ENCODE measurements at places on chromosomes 2 and 18.

DNA sequence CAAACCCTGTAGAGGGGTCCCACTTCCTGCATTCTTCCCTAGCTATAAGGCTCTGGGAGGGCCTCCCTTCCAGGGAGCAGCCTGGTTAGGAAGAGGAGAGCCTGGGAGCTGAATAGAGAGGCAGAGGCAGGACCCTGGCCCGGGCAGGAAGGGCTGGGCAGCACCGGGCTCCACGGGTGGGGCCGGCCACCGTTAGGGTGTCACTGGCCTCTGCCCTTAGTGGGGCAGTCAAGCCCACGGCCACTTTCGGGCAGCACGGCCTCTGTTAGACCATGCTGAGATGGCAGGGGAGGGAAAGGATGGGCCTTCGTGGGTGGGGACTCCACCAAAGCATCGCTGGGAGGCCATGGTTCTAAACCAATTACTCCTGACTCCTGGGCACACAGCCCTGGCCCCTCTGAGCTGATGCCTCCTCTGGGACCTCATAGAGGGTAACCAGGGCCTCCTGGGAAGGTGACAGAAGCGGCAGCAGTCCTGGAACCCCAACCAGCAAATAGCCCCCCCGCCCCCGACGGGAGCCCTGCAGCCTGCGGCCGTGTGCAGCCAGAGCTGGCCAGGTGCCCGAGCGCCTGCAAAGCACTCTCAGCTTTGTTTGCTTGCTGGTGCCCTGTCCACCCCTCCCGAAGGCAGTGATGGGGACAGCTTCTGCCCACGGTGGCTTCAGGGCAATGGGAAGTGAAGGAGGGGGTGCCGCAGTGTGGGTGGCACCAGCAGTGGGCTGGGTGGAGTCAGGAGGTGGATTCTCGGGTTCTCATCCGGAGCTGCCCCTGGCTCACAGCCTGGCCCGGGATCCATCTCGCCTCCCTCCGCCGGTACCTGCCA lies 16.3 kb upstream of the HPCAL1 start:
- DNase-seq, result no peak

DNA sequence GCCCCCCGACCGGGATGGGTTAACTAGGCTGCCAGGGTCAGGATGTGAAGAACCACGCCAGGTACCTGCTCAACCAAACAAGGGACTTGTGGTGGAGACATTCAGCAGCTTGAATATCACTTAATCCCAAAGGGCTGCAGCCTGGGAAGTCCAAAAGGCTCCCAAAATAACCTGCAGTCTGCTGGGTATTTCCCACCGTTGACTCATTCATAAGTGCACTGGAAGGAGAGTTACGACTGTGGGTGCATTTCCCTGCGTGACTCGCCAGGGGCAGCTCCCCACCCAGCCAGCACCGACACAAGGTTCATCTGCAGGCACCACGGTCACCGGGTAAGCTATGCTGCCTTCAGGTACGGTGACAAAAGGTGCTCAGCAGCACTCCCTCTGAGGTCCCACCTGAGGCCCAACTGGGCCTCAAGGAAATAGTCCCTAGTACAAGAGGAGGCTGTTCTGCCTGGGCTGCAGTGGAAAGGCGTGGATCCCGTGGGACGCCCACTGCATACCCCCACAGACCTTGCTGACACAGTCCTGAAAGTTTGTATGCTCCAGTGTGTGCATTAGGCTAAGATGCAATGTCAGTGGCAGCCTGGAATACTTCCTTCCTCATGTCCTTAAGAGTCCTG lies 86.5 kb downstream of the UXS1 start:
- DNase-seq, result peak; percentile 13

GRCh38 chr2:132608311-132608710 lies 61.7 kb downstream of the LYPD1 start:
- DNase-seq, result no peak

DNA sequence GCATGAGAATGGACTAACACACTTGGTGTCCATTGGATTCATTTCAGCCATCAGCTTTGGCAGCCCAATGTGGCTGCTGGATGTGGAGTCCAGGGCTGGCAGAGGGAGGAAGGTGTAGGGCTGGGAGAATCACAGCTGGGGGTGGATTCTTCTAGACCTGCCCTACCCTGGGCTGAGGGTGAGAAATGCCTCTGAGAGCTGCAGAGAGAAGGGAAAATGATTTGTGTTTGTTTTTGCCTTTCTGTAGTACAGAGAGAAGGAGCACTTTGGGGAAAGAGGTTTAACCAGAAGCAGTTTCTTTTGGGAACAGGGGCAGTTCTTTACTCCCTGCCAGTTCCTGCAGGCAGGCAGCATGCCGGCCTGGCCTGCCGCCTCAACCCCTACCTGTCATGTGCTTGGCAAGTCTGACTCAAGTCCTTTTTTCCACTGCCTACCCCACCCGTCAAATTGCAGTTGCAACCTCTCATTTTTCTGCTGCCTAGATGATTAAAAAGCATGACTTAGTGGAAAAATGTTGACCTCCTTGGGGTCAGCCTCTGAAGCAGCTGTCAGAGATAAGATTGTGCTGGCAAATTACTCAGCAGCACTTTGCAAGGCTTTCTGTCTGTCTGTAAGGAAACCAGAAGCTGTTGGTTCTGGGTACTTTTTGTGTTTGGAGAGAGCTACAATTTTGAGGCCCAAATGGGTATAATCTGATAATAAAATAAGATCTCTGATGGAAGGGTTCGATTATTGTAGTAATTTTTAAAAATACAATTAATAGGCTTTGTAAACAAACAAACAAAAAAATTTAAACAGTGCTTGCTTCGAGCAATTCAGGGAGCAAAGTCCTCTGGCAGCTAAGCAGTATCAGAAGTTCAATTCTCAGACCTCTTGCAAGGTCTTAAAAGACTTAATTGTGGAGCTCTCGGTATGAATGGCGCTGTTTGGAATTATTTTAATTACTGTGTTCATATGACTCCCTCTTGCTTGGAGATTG lies 21.7 kb downstream of the LBH start:
- DNase-seq, result peak; percentile 67

DNA sequence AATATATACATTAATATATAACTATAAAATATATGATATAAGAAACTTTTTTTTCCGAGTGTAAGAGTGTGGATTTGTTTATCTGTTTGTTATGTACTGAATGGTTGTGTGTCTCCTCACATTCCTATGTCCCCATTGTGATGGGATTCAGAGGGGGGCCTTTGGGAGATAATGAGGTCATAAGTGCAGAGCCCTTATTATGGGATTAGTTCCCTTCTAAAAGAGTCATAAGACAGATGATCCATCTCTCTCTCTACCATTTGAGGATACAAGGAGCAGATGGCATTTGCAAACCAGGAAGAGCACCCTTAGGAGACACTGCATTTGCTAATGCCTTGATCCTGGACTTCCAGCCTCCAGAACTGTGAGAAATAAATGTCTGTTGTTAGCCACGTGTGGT lies 30.3 kb upstream of the SAP130 start:
- DNase-seq, result no peak

DNA sequence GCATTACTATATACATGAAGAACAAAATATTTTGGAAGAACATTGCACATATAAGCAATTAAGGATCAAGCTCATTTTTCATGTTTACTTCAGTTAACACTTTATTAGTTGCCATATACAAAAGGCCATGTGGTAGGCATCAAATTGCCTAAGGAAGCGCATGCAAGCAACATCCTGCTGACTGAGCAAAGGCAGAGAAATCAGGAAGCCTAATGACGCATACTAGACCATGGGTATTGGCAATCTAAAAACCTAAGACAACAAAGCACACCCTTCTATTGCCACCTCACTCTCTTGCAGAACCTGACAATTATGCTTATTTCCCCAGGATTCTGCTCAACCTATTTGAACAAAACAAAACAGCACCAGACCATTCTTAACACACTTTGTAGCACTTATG lies 171.9 kb downstream of the STK39 start:
- no peak for DNase-seq

DNA sequence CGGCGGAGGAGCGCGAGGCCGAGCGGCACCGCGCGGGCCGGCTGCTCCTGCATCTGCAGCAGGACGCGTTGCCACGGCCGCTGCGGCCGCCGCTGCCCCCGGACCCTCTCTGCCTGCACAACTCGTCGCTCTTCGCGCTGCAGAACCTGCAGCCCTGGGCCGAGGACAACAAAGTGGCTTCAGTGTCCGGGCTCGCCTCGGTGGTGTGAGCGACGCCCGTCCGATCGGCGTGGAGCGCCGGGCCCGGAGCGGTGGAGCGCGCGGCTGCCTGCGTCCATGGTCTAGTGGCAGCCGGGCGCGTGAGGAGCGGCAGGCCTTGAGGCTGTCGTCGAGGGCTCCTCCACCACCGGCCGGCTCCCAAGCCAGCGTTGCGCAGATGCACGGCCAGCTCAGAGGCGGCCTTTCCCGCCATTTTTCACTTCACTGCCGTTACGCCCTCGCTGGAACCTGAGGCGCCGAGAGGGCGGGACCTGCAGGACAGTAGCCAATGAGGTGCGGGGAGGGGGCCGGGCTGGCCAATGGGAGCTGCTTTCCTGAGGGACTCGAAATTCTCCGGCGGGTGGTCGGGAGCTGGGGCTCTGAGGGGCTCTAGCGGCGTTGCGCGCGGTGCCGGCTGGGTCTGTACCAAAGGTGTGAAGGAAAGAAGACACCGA lies 1.9 kb downstream of the TLX2 start:
- DNase-seq, result no peak

DNA sequence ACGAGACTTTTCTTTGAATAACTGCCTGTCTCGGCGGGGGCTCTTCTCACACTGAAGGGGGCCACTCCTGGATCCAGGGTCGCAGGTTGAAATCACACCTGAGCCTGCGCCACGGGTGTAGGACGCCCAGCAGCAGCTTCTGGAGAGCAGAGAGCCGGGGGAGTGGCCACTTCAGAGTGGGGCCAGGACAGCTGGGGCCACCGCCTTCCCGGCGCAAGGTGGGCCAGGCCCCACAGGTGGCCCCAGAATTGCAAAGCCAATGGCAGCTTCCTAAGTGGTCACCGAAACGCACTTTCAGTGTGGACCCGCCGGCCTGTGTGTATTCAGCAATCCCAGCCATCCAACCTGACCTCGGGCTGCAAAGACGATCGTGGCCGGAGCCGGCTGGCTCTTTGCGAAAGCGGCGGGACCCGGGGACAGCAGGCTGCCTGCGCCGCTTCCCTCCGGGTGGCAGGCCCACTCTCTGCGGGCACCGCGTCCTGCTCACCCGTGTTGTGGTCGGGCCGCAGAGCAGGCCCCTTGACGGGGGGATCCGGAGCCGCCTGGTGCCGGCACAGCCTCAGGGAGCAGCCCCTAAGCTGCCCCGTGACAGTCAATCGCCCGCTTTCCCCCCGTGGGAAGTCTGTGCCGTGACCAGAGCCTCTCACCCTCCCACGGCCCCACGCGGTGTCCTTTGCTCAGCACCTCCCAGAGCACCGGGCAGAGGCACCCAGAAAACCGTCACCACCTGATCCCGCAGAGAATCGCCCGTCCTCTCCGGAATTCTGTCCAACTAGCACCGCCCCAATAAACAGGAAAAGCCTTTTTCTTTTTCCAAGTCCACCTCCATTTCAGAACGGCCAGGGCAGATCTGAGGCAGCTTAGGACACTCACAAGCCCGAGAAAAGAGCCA lies 144.7 kb downstream of the ZNF516 start:
- DNase-seq, result no peak

GRCh38 chr2:21017748-21018276 lies 26.1 kb downstream of the APOB start:
- DNase-seq, result no peak

- DNase-seq, result no peak
These were observed 78.4 kb downstream of the SETBP1 start for GRCh38 chr18:44758861-44759631.

- DNase-seq, result no peak
These were observed 235.0 kb downstream of the KLHL29 start for GRCh38 chr2:23619941-23620340.

DNA sequence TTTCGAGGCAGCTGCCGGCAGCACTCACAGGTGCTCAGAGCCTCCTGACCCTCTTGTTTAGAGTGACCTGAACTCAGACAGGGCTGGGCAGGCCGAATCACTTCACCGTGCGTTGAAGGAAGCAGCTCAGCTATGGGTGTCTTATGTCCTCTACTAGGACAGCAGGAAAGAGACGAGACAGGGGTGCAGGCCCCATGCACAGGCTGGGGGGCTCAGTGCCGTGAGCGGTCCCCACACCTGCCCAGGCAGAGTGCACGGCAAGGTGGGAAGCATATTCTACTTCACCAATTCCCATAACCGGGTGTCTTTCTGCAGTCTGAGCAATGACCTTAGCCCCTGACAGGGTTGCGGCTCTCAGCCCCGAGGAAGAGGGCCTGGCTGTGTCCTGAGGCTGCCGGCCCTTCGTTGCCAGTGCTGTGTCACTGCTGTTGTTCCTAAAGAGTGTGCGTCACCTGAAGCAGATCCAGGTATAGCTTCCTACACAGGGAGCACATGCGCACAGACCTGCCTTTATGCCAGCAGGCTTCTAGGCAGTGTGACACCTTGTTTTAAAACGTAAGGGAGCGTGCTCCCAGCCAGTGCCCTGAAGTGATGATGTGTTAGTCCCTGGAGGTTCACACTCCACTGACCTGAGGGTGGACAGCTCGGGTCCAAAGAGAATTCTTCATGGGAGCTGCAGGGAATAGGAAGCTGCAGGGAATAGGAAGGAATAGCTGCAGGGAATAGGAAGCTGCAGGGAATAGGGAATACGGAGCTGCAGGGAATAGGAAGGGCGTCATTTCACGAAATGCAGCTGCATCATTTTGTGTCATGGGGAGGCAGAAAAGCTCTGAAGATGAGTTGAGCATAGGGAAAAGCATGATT lies 207.9 kb upstream of the SALL3 start:
- no peak for DNase-seq

- no peak for DNase-seq
These were observed 71.1 kb downstream of the MTA3 start for GRCh38 chr2:42639340-42640077.

DNA sequence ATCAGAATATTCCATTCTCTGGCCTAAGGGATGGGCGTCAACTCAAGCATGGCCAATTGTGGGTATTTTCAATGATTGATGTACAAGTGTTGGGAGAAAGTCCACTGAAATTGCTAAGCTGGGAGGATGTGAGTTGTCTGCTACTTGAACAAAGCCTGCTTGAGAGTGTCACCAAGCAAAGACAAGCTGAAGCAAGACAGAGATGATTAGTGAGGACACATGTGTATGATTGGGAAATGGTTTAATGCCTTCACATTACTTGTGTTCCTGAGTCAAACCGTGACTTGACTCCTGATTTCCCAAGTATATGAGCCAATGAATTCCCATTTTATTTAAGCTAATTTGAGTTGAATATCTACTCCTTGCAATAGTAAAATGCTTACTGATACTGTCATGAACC lies 23.7 kb upstream of the NRP2 start:
- no peak for DNase-seq

- no peak for DNase-seq
These were observed 310.8 kb downstream of the ERBB4 start for GRCh38 chr2:212227755-212228154.

DNA sequence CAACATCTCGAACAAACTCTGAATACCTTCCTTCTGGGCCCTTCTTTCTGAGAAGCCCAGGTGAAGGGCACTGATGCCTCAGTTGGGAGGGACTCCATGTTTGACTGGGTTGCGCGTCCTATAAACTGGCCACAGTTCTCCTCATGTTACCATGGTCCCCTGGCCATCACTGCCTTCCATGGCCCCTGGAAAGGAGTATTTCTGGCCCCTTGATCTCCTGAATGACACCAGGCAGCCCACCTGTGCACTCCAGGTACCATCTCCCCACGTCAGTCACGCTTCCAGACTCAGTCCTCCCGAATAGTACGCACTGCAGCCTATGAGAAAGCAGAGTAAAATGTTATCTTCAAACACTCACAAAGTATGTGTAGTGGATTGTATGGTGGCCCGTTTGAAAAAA lies 73.9 kb downstream of the ACKR3 start:
- no peak for DNase-seq

GRCh38 chr2:135790423-135790822 lies 46.6 kb downstream of the LCT start:
- no peak for DNase-seq
